SW480 (cell line): ENCODE measurements at places on chromosomes 4 and X.

- no peak for DNase-seq
Observed at GRCh38 chr4:67571975-67572374, 13.4 kb downstream of the STAP1 start.

- DNase-seq: no peak
Observed at GRCh38 chr4:7973545-7973981, 33.9 kb upstream of the AFAP1 start.

DNA sequence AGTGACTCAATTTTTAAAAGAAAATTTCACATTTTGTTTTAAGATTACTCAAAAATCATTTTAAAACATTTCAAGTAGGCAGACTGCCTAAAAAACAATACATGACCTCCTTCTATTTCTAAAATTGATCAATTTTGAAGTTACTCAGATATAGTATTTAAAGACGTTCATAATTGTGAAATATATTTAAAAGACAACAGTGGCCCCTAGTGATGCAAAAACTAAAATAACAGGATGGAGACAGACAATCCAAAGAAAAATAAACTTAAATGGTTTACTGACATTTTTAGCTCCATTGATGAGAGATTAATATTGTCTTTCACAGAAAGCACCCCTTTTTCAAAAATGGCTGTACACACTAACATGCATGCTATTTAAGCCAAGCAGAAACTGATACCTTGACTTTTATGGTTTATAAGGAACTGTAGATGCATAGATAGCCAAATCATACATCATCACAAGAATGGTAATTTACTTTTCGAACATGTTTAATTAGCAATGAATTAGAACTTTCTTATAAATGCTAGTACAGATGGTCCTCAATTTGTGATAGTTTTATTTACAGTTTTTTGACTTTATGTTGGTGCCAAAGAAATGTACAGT lies 69.8 kb upstream of the FAT4 start:
- DNase-seq: no peak

DNA sequence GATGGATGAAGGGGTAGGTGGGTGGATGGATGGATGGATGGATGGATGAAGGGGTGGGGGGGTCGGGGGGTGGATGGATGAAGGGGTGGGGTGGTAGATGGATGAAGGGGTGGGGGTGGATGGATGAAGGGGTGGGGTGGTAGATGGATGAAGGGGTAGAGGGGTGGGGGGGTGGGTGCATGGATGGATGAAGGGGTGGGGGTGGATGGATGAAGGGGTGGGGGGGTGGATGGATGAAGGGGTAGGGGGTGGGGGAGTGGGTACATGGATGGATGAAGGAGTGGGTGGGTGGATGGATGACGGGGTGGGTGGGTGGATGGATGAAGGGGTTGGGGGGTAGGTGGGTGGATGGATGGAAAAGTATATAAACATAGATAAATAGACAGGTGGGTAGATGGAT lies 74.2 kb downstream of the PRKX start:
- DNase-seq: no peak
